ENCODE measurements at places on chromosomes 5 and 9. TPM values are rescaled to one million over a fixed set of nuclear protein-coding genes. Genes with fewer than 3 reads are reported as not detected.

DNA sequence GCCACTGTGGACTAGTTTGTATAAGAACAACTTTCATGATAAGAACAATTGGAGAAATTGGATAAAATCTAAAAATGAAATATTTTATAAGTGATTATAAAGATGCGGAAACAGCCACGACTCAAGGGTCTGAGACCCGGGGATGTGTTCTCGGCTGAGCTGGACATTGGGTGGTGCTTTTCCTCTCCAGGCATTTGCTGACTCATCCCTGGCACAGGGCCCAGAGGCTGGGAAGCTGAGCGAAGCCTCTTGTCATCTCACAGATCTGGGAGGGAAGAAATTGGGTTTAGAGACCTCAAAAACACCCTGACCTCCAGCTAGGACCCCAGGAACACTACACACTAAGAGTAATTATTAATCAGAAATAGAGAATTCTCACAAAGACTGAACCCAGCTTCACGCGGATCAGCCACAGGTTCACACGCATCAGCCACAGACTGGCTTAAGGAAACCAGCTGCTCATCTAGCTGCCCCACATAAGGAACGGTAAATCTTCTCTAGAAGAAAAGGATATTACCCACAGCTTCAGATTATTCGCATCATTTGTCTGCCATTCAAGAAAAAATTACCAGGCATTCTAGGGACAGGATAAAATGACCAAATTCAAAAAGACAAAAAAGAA is 2.8 kb upstream of the OR2V1 start:
- DNase-seq, result peak; percentile 83

DNA sequence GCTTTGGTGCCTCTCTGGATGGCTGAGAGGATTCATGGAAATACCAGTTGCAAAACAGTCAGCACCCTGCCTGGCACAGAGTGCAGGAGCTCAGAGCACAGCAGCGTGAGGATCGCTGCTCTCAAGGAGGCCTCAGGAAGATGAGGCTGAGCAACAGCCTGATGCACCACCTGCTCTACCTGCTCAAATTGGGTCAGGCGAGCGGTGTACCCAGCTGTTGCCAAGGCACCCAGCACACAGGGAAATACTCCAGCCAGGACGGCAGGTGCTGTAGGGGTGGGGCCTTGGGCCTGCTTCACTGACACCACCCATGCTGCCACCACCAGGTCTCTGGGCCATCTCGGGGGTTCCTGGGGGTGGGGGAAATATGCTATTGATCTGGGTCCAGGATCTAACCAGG is 4.3 kb downstream of the EEIG1 start:
- no peak for DNase-seq

DNA sequence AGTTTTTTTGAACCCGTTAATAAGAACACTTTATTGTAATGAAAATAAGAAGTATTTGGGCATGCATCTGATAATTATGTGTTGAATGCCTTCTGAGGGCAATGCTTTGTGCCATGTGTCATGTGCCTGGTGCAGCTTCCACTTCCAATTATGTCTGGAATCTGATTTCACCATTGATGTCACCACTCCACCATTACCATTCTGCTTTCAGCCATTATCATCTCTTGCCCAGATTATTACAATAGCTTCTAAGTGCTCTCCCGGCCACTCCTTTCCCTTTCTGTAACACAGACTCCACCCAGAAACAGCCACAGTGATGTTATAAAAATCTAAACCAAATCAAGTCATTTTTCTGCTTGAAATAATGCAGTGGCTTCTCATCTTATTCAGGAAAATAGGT is 171.7 kb downstream of the C9orf152 start:
- DNase-seq, result no peak

DNA sequence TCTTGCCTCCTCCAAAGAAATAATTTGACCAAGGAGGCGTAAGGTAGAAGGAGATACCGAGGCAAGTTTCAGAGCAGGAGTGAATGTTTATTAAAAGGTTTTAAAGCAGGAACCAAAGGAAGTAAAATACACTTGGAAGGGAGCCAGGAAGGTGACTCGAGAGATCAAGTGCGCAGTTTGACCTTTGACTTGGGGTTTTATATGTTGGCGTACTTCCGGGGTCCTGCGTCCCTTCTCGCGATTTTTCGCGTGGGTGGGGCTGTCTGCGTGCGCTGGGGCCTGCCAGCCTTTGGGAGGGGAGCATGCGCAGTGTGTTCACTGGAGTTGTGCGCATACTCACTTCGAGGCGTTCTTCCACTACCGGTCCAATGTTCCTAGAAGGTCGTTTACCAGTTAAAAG is 166.0 kb upstream of the IRX2 start:
- DNase-seq, result no peak

- DNase-seq, result peak; percentile 26
Observed at GRCh38 chr5:160118349-160119141, 705 bp downstream of the PWWP2A start.

DNA sequence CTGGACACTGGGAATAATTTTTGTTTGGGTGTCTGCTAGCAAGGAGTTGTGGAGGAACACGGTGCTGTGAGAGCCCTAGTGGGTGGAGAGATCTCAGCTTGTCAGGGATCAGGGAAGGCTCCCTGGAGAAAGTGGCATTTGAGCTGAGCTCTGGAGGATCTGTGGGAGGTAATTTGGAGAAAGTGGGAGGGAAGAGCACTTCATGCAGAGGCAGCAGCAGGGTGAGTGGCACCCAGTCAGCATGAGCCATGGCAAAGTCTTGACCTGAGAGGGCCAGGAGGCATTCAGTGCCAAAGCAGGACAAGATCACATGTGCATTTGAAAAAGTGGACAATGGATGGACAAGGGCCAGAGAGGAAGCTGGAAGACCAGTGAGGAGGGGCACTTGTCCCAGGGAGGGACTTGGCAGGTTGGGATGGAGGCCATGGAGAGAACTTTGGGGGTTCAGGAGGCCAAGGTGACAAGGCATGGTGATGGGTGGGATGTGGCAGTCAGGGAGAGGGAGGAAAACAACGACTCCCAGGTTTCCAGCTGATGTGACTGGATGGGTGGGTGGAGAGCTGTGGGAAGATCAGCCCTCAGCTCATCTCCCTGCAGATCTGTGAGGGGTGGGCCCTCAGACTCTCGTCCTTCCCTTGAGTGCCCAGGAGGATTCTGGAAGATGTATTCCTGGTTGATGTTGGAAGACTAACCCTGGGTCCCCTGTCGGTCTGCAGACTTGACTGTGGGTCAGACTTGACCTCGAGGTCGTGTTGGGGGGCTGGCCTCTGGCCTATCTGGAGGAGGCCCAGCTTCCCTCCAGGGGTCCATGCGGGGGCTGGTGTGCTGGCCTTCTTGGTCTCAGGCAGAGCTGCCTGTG is 68.9 kb upstream of the PITX1 start:
- DNase-seq, result no peak

Gene ERMP1
- 25.2 TPM for total RNA-seq

Gene ARID3C
- not detected for total RNA-seq

Gene PCDHB7
- total RNA-seq, result 0.39 TPM

Gene SWI5
- total RNA-seq, result 63.6 TPM

Gene TAF11L5
- total RNA-seq, result not detected

Gene ZBTB34
- 2.6 TPM for total RNA-seq

Gene IFNA21
- total RNA-seq, result not detected

All from RPMI7951 (cell line).